ENCODE measurements at places on chromosomes 4 and X.

GRCh38 chr4:5710961-5711478 lies at the start of gene EVC:
TSS of gene EVC (plus strand) at chr4:5711201. CDS start at chr4:5711381, 180 bp downstream.
- peak; percentile 54 for DNase-seq

DNA sequence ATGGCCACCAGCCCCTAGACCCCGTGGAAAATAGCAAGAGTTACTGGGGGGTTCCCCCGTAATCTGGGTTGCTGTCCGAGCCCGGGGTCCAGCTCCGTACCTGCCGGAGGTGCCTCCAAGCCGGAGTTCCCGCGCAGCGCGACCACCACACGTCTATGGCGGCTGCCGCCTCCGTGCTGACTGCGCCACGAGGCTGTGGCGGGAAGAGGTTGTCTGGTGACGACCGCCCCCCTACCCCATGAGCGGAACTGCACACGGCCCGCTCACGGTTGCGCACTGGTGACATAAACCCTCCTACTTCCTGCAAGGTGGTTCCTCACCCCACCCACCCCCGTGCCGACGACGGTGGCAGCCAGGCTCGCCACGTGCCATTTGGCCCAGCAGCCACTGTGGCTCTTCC lies at the start of gene PNMA5:
Gene PNMA5, minus strand, starts transcription at position 184 of the 400 bp plus-strand sequence. CDS start 2,518 bp downstream, outside the sequence.
- no peak for DNase-seq

DNA sequence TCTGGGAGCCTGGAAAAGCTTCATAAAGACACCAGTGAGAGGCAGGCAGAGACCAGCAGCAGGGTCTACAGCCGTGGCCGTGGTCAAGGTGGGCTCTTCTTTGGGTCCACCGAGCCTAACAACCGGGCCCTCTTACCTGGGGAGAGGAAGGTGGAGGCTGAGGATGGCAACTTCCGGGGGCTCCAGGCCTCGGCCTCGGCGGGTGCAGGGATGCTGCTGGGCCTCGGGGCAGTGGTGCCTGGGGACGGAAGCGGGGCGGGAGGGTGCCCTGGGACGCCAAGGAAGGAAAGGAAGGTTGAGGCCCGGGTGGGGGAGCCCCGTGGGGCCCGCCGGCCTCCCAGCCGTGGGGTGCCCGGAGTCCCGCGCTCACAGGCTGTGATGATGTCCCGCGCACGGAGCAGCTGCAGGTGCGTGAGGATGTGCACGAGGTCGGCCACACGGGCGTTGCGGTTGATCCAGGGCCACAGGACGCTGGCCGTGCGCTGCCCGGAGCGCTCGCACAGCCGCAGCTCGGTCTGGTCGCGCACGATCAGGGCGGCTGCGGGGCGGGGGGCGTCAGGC lies 561 bp downstream of the IRAK1 start:
- DNase-seq: no peak

GRCh38 chrX:119410027-119410819 lies 11.1 kb downstream of the SLC25A43 start:
- DNase-seq: peak; percentile 57

DNA sequence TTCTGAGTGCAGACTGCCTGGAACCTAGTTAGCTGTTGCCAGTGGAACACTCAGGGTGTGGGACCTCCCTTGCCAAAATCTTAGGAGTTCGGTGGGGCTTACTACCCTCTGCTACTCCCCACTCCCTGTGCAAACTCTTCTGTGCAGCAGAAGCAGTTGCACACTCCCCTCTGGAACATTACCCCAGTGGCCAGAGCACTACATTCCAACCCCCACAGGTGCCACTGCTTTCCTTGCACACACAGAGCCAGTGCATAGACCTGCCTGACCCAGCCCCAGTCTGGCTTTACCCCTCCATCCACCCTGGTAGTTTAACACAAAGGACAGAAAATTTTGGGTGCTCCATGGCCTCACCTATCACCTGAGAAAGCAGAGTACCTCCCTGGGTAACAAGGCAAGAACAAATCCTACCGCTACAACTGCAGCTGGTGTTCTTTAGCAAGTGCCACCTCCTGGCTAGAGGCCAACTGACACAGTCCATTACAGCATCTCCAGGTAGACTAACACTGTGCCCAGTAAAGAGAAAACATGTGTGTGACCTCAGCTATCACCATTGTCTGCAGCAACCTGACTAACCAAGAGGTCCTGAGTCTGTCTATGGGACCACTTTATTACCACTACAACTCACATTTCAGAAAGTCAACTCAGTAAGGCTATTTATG lies 11.5 kb upstream of the RASSF6 start:
- no peak for DNase-seq

DNA sequence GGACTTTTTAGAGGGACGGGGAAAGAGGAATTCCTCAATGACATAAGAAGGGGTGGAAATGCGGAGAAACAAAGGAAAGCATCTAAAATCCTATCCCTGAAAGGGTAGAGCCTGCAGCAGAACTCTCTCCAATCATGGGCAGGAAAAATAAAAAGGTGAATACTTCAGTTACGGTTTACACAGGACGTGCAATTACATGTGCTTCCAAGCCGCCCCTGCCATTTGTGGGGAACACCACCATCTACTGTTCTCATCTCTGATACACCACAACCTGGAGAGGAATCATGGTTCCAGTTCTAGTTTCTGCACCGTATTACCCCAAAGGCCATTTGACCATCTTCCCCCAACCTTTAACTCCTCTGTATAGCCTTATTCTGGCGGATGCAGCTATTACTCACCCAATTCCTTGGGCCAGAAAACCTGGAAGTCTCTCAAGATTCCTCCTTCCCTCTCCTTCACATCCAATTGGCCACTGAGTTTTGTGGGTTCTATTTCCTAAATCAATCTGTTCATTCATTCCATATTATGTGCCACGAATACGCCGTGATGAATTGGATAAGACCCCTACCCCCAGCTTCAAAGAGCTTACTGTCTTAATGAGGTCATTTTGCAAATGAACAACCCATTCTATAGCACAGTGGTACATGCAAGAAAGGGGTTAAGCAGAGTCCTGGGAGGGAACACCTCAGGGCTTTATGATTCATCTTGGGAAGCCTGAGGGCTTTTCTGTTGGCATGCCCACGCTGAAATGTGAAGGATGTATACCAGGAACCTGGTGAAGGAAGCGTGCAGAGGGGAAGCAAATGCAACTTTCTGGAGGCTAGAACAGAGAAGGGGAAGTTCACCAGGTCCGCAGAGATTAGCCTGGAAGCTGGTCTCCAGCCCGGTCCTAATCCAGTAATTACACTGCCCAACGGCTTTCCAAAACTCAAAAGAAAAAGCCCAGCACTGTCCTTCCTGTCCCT lies 1.4 kb upstream of the MSL3 start:
- no peak for DNase-seq

- no peak for DNase-seq
These were observed 37.6 kb downstream of the KIT start for GRCh38 chr4:54695337-54695736.

- DNase-seq: no peak
These were observed 107.6 kb upstream of the CPEB2 start for GRCh38 chr4:14894392-14895292.
